ENCODE measurements at places on chromosomes 7 and 10.

- DNase-seq = no peak
Measured at GRCh38 chr10:62056698-62057097, 155.2 kb downstream of the ARID5B start.

GRCh38 chr7:7918736-7919448 is 49.7 kb upstream of the GLCCI1 start:
- no peak for DNase-seq

DNA sequence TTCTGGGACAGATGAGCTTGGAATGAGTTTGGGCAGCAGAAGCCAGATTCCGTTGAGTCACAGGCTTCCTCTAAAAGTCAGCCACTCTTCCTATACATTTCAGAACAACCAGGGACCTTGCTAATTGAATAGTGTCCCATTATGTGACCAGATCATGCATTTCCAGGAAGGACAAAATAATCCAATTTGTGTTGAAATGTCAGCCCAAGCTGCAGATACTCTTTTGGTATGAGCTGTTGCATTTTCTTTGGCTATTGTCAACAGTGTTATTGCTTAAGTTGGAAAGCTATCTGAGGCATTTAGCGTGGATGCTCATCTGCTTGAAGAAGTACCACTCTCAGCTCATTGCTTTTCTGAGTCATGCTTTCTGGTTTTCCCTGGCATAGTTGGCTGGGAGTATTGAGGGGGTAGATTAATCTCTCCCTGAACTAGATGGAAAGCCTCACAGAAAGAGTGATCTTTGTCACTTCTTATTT is 223.7 kb upstream of the HABP2 start:
- DNase-seq = no peak

GRCh38 chr10:117053482-117053881 is 48.5 kb upstream of the SHTN1 start:
- no peak for DNase-seq

DNA sequence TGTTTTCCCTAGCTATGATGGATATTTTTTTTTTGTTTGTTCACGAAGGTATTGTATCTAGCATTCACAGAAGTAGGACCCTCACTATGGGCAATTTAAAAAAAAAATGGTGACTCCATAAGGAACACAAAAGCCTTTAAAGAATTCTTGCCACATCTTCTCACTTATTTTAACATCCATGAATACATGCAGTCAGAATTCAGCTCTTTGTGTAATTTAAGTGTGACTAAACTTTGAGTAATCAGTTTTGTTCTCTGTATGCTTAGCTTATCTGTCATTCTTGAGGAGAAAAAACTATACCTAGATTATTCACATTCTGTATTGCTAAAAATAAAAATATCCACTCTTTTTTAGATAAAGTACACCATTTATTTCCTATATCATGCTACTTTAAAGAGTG is 313.2 kb upstream of the KCND2 start:
- no peak for DNase-seq

GRCh38 chr7:7131273-7131672 is 51.1 kb upstream of the C1GALT1 start:
- DNase-seq = no peak

DNA sequence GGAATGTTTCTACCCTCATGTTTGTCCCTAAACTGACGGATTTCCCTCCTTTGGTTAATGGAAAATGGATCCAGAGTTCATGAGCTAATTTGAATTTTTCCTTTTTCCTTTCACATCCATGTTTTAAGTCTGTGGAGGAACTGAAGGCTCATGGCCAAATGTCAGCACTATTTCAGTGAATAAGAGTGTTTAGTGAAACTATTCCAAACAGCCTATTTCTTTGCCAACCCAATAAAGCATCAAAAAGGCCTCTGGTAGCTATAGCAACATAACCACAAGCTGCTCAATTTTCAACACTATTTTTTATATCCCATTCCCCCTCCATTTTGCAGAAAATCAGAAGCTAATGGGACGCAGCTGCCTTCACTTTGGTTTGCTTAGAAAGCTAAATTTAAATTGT is 1454.1 kb downstream of the GATA3 start:
- DNase-seq = no peak

DNA sequence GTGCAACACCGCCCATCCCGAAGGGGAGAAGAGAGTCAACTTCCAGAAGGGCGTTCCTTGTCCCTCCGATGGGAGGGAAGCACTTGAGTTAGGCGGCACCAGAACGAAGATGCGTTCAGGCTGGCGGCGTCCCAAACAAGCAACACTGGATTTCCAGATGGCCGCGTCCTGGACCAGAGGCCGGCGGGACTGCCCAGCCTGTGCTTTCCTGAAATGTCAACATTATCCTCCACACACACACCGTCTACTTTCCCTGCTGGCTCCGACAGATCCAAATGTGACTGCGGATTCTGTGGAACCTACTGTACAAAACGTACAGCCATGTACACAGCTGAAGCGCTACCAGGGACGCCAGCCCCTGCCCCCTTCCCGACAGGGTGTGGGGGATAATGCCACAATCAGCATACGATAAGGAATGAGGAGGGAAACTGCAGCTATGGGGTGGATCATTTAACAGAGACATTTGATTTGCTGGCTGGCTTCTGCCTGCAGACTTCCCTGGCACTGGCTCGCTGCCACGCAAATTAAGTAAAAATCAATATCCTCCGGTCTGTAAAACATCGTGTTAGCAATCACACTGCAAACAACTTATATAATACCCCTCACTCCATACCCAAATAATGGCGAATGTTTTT is 82.1 kb downstream of the ZRANB1 start:
- no peak for DNase-seq

GRCh38 chr10:34967335-34967880 is 122.7 kb downstream of the CUL2 start:
- DNase-seq = no peak

DNA sequence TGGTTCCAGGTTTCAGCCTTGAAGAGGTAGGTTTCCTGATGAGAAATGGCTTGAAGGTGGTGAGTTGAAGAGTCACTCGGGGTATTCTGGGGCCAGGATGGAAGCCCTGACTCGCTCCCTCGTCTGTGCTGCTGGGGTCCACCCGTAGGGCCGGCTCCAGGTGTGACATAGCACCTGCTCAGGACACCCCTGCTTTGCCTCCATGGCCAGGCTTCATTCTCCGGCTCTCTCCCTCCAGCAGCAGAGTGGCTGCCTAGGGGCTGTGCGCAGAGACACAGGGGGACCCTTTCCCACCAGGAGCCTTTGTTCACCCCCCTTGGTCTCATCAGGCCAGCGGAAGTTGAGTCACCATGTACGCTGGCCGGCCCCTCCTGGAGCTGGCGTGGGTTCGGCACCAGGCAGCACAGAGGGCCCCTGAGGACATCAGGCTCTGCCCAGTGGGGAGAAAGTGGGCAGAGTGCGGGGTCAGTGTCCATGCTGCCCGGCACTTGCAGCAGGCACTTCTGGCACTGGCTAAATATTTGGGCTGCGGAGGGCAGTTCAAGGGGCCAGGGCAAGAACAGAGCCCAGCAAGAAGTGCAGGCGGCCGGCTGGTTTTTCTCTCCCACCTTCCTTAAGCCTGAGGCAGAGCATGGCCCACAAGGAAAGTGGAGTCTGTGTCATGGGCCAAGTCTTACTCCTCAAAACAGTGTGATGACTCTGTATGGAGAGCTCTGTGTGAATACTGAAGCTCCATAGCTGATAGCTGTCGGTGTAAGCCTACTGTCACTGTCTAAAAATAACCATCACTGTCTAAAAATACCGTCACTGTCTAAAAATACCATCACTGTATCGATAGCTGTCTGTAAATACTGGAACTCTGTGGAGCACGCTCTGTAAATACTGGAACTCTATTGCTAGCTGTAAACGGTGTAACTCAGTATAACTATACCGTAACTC is 3.7 kb upstream of the PRKAR1B start:
- DNase-seq = no peak

DNA sequence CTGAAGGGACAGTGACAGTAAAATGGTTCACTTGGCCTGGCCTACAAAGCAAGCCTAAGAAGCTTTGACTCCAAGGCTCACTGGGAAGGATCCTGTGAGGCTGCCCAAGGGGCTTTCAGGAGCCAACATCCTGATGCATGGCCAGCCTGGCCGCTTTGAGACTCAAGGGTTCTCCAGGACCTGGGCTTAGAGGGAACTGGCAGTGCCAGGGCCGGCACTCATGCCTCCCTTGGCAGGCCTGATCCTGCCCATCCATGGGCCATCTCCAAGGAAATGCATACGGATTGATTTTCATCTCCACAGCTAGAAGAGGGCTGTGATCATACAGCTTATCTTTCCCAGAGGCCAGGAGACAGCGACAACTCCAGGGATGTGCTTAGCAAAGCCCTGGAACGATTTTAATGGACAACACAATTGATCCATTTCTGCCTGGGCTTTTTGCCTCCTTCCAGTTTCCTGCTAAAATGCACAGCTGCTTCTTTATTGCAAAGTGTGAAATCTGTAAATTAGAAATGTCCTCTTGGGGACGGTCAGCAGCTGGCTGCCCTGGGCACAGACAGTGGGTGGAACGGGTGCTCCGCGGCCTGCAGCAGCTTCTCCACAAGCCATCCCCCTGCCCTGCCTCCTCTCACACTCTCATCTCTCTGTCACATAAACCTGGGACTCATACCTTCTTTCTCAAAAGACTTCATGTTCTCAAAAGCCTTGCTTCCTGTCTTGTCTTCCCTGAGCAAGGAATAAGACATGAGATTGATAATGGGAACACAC is 288.5 kb downstream of the GRID1 start:
- no peak for DNase-seq

GRCh38 chr10:10338339-10338738 is 679.3 kb upstream of the CELF2 start:
- no peak for DNase-seq
